Stimulated activated naive CD8-positive, alpha-beta T cell treated with anti-CD3 and anti-CD28 coated beads, Interleukin-15, amount 100 ng/mL, for 72 hours (primary cell): ENCODE measurements at places on chromosomes 4 and X.
A peak's percentile ranks its signal among the peaks of the same experiment; 100 is the strongest.

DNA sequence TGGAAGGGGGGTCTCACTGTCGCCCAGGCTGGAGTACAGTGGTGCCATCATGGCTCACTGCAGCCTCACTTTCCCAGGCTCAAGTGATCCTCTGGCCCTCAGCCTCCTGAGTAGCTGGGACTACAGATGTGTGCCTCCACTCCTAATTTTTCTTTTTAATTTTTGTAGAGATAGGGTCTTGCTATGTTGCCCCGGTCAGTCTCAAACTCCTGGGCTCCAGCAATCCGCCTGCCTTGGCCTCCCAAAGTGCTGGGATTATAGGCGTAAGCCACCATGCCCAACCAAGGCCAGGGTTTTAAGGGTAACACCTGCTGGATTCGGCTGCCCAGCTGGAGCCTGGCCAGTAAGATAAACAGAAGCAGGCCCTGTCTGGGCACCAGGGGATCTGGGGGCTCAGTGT is 3.4 kb downstream of the TREX2 start:
- no peak for DNase-seq

GRCh38 chrX:132001127-132001526 is 22.0 kb upstream of the STK26 start:
- DNase-seq: no peak

DNA sequence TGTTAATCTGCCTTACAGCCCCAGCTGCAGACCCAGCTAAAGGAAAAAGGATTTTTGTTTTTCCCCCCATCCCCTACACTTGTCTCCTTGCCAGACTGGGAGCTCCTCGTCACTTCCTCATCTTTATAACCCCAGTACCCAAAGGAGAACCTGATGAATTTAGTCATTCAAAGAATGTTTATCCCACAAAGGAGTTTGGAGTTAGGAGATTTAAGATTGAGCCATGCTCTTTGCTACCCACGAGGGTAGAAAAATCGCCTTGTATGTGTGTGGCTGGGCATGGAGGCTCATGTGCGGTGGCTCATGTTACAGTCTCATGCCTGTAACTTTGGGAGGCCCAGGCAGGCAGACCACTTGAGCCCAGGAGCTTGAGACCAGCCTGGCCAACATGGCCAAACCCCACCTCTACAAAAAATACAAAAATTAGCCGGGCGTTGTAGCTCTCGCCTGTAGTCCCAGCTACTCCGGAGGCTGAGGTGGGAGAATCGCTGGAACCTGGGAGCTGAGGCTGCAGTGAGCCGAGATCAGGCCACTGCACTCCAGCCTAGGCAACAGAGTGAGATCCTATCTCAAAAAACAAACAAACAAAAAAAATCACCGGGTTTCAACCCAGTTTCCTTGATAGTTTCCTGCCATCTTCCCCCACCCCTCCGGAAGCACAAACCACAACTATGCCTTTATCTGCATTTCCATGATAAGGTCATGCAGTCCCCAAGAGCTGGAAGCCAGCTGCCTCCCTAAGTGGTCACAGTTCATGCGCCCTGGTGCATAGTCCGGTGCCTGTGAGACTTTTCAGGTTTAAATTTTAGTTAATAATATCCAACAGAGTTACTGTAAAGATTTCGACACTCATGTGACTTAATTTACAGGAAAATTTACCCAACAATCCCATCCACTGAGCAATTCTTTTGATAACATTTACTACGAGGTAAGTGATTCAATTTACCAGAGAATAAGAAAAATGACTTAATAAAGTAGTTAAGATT is 1.5 kb downstream of the CFAP97 start:
- DNase-seq: peak; percentile 18

DNA sequence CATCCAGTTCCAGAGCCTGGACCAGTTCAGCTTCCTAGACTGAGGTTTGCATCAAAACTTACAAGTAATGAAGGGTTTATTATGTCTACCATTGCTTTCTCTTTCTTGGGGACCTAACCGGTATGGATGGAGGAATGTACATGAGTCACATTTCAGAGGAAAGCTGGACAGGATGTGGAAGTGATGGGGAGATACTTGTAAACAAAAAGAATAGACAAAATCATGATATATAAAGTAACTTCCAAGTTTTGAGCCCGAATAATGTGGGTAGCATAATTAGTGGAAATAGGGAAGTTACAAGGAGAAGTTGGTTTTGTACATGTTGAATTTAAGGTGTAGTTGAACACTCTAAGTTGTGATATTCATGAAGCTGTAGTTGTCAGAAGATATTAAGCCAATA is 15.0 kb downstream of the FNIP2 start:
- DNase-seq: no peak

DNA sequence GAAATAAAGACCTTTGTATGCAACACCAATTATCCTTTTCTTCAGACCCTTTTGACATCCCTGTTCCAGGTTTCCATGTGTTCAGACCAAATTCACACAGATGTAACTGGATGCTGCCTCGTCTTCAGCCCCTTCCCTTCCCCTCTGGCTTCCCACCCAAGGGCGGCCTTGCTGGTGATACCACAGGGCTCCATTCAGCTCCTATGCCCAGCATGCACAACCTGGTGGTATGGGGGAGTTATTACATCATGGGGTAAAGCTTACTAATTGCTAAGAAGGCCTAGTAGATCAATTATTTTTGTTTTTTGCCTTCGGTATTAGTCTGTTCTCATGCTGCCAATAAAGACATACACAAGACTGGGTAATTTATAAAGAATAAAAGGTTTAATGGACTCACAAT is 317.0 kb upstream of the CXXC4 start:
- no peak for DNase-seq
